ENCODE measurements at places on chromosomes 4 and X.

DNA sequence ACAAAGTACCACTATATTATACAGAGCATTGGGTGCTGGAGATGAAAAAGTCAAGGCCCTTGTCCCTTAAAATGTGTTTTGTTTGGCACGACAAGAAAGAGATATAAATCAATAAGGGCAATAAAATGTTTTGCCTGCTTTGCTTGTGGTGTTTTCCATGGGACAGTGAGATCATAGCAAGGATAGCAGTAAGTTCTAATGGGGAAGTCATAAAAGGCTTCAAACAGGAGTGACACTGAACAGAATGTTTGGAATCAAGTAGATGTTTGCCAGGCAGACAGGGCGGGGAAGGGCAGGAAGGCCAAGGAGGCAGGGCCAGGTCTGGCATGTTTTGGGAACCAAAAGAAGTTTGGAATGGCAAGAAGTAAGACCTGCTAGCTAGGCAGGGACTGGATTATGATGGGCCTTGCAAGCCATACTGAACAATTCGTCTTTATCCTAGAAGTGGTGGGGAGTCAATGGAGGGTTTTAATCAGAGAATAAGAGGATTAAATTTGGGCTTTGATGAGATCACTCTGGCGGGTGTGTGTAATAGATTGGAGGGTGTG, 16.4 kb downstream of the FGF2 start:
- DNase-seq = no peak

- DNase-seq = no peak
Measured at GRCh38 chr4:124907881-124908280, 195.3 kb upstream of the ANKRD50 start.

DNA sequence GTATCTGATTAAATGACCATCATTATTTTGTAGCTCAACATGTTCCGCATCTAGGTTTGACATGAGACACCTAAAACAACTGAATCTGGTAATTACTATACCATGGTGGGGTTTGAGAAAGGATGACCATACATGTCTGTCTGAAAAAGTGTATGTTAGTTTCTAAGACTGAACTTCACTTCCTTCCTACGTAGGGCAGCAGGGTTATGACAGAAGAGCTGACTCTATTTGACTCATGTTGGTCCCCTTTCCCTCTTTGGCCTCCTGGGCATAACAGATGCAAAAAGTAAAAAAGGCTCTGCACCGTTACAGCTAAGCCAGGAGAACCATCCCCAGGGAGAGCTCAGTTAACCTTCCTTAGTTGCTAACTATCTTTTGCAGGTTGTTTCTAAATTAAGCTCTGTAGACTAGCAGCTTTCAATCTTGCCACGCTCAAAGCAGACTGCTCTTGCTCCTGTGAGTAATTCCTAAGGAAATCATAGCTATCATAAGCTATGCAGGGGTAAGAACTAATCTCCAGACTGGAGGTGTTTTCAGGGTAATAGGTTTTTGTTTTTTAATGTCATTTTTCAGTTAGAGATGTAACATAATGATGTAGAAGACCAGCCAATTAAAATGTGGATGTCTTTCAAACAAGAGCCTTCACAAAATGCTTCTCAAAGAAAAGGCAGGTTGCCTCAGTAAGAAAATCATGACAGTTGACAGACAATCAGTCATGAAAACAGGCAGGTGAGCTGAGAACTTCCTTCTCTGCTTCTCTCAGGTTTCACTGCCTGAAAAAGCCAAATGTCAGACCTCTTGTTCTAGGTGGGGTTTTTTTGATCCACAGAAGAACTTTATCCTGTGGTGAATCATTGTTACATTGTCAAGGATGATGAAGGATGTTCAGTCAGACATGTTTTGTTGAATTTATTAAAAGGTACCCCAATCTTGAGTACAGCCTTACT, 66.9 kb upstream of the DAPP1 start:
- DNase-seq = no peak

GRCh38 chrX:133951098-133951497, 34.3 kb downstream of the GPC3 start:
- DNase-seq = no peak

- no peak for DNase-seq
Measured at GRCh38 chr4:184961660-184962059, 56.6 kb upstream of the HELT start.

DNA sequence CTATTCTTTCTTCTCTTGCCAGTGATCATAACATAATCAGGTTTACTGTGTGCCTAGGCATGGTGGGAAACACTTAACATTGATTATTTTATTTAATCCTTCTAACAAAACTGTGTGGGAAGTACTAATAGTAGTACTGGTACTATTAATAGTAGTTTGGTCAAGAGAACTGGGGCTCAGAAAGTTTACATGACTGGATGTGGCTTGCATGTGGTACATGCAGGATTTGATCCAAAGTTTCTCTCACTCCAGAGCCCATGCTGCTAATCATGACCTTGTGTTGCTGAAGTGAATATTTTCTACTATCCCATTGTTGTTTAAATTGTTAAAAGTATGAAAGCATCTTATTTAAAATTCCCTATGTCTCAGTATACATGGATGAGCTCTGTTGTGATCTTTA, 78.4 kb downstream of the TMEM164 start:
- DNase-seq = no peak

Measured in KBM-7 (cell line).